ENCODE measurements at places on chromosomes 2 and 18.

DNA sequence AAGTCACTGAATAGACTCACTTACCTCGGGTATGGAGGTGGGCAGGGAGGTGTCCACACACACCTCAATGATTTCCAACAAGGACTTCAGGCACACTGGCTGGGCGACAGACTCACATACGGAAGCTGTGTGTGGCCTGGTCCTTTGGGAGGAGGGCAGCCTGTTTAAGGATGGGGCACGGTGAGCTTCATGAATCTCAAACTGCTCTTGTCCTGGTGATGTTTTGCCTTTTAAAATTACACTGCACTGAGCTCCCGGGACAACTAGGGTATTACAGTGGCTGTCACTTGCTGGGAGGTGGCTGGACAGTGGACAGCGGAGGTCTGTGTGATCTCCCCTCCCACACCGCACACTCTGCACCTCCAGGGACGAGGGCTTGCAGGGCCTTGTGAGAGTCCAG, 211.6 kb downstream of the SNTG2 start:
- no peak for DNase-seq

GRCh38 chr2:173240083-173240482, 114.6 kb upstream of the CDCA7 start:
- no peak for DNase-seq

- DNase-seq, result no peak
These were observed 127.8 kb downstream of the TRIM43 start for GRCh38 chr2:95719473-95720060.

GRCh38 chr2:84991404-84992160, 20.6 kb downstream of the KCMF1 start:
- no peak for DNase-seq

All from NT2/D1 (cell line).